ENCODE measurements at places on chromosomes 5 and 9. TPM values are rescaled to one million over a fixed set of nuclear protein-coding genes. Genes with fewer than 3 reads are reported as not detected.

DMRT2 gene
- not detected for total RNA-seq

CRAT gene
- 32.8 TPM for total RNA-seq

GNAQ gene
- total RNA-seq = 15.4 TPM

OTP gene
- not detected for total RNA-seq

LRRC26 gene
- total RNA-seq = not detected

GRM6 gene
- total RNA-seq = not detected

SPATA6L gene
- 1.6 TPM for total RNA-seq

PPIC gene
- total RNA-seq = 28.3 TPM

GPR151 gene
- total RNA-seq = not detected

EGR1 gene
- 65.0 TPM for total RNA-seq

CXCL14 gene
- total RNA-seq = 15.5 TPM

SLC34A3 gene
- not detected for total RNA-seq

IL9 gene
- total RNA-seq = not detected

LCN1 gene
- total RNA-seq = not detected

OR13F1 gene
- not detected for total RNA-seq

PCDHB3 gene
- total RNA-seq = under 0.01 TPM

GKAP1 gene
- total RNA-seq = 0.80 TPM

All from hair follicular keratinocyte (primary cell).